M059J (cell line): ENCODE measurements at places on chromosomes 5 and 9. TPM values are rescaled to one million over a fixed set of nuclear protein-coding genes. Genes with fewer than 3 reads are reported as not detected.

The POU5F2 gene
- 0.02 TPM in 1 of 2 replicates, not detected in the other for total RNA-seq

The FOXI1 gene
- total RNA-seq = not detected in 2 replicates

The PCDHA1 gene
- total RNA-seq = 0.05 TPM in 1 of 2 replicates, not detected in the other

The MYMK gene
- not detected in 2 replicates for total RNA-seq

The GTF3C5 gene
- 53.7 and 81.1 TPM in 2 replicates for total RNA-seq

The CCNH gene
- total RNA-seq = 88.2 and 115 TPM in 2 replicates

The TEK gene
- total RNA-seq = 0.96 and 2.0 TPM in 2 replicates

The GABRP gene
- total RNA-seq = not detected in 2 replicates

The LCN9 gene
- total RNA-seq = not detected in 2 replicates

The EQTN gene
- total RNA-seq = not detected in 2 replicates

The SLC1A1 gene
- 14.7 and 20.6 TPM in 2 replicates for total RNA-seq

The GHR gene
- 0.05 and 0.57 TPM in 2 replicates for total RNA-seq

The RNF224 gene
- total RNA-seq = not detected in 2 replicates

The OR1J2 gene
- total RNA-seq = not detected in 2 replicates

The CCL27 gene
- not detected in 2 replicates for total RNA-seq

The SLC45A2 gene
- not detected in 2 replicates for total RNA-seq

The GARIN3 gene
- not detected in 2 replicates for total RNA-seq

The TAS2R1 gene
- total RNA-seq = not detected in 2 replicates

The ROR2 gene
- 0.94 and 2.9 TPM in 2 replicates for total RNA-seq

The PHF24 gene
- not detected in 2 replicates for total RNA-seq

The SVEP1 gene
- total RNA-seq = 1.2 and 1.5 TPM in 2 replicates

The STK32A gene
- 0.07 and 0.22 TPM in 2 replicates for total RNA-seq

The OLFM1 gene
- total RNA-seq = 0.42 TPM in 1 of 2 replicates, not detected in the other

The CTXN3 gene
- not detected in 2 replicates for total RNA-seq

The CCNO gene
- total RNA-seq = 5.1 and 5.5 TPM in 2 replicates
